ENCODE measurements at places on chromosomes 7 and 10. TPM values are rescaled to one million over a fixed set of nuclear protein-coding genes. Genes with fewer than 3 reads are reported as not detected.

UNCX gene
- not detected for total RNA-seq

SDK1 gene
- total RNA-seq, result 0.94 TPM

PPP2R2D gene
- total RNA-seq, result 19.6 TPM

STAMBPL1 gene
- 1.3 TPM for total RNA-seq

SPDYE11 gene
- total RNA-seq, result not detected

ZKSCAN5 gene
- total RNA-seq, result 12.1 TPM

SCIN gene
- 0.13 TPM for total RNA-seq

PRKG1 gene
- 10.1 TPM for total RNA-seq

GPER1 gene
- 1.1 TPM for total RNA-seq

KCND2 gene
- 0.16 TPM for total RNA-seq

ORC5 gene
- total RNA-seq, result 11.2 TPM

CUZD1 gene
- 1.1 TPM for total RNA-seq

ANXA8 gene
- not detected for total RNA-seq

ADIRF gene
- total RNA-seq, result 28.5 TPM

AGR3 gene
- not detected for total RNA-seq

IFIT1B gene
- not detected for total RNA-seq

DYNC1I1 gene
- total RNA-seq, result 31.3 TPM

GALNT17 gene
- total RNA-seq, result not detected

SYT15B gene
- 0.06 TPM for total RNA-seq

FFAR4 gene
- not detected for total RNA-seq

CFAP46 gene
- total RNA-seq, result 0.82 TPM

EGFR gene
- 0.97 TPM for total RNA-seq

OGDHL gene
- 0.16 TPM for total RNA-seq

CPA2 gene
- total RNA-seq, result not detected

ITGA8 gene
- total RNA-seq, result 0.25 TPM

LRMDA gene
- 13.5 TPM for total RNA-seq

MXI1 gene
- total RNA-seq, result 9.9 TPM

OR2A7 gene
- total RNA-seq, result not detected

UCN3 gene
- total RNA-seq, result not detected

LEP gene
- total RNA-seq, result not detected

ZNF485 gene
- 1.4 TPM for total RNA-seq

TMEM254 gene
- total RNA-seq, result 6.2 TPM

ZNF488 gene
- 0.13 TPM for total RNA-seq

MRLN gene
- total RNA-seq, result not detected
